ENCODE measurements at places on chromosomes 16 and 17.

- no peak for DNase-seq
Observed at GRCh38 chr16:52561910-52562741, 15.2 kb upstream of the TOX3 start.

GRCh38 chr17:64420143-64420670 lies 28.7 kb upstream of the MILR1 start:
- peak; percentile 83 for DNase-seq

GRCh38 chr17:19002805-19003542 lies 1.6 kb downstream of the FAM83G start:
- peak; percentile 55 for DNase-seq

- no peak for DNase-seq
Observed at GRCh38 chr16:13839577-13839976, 80.4 kb upstream of the ERCC4 start.

DNA sequence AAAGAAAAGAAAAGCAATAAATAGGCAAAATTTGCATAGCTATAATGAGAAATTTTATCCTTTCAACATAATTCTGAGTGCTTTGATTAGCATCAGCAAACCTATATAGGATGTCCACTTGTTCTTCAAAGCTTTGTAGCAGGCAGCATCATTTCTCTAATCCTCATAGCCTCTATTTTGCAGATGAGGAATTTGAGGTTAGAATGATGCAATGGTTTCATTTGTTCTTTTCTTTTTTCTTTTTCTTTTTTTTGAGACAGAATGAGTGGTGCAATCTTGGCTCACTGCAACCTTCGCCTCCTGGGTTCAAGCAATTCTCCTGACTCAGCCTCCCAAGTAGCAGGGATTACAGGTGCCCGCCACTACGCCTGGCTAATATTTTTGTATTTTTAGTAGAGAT lies 594.4 kb downstream of the TOX3 start:
- no peak for DNase-seq

DNA sequence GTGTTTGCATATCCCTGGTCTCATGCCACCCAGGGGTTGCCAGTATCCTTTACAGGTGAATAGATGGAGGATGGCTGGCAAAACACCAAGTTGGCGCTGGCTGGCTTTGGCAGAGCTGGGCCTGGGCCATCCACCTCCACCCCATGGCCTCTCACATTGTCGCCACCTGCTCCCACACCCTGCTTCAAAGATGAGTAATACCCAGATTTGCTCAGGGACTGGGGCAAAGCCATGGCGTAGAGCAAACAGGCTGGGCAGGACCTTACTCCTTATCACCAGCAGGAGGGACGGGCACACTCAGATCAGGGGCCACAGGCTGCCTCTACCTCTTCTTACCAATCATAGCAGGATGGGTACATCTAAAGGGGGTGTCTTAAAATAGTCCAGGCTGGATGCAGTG lies 24.3 kb downstream of the PLA2G10 start:
- no peak for DNase-seq

DNA sequence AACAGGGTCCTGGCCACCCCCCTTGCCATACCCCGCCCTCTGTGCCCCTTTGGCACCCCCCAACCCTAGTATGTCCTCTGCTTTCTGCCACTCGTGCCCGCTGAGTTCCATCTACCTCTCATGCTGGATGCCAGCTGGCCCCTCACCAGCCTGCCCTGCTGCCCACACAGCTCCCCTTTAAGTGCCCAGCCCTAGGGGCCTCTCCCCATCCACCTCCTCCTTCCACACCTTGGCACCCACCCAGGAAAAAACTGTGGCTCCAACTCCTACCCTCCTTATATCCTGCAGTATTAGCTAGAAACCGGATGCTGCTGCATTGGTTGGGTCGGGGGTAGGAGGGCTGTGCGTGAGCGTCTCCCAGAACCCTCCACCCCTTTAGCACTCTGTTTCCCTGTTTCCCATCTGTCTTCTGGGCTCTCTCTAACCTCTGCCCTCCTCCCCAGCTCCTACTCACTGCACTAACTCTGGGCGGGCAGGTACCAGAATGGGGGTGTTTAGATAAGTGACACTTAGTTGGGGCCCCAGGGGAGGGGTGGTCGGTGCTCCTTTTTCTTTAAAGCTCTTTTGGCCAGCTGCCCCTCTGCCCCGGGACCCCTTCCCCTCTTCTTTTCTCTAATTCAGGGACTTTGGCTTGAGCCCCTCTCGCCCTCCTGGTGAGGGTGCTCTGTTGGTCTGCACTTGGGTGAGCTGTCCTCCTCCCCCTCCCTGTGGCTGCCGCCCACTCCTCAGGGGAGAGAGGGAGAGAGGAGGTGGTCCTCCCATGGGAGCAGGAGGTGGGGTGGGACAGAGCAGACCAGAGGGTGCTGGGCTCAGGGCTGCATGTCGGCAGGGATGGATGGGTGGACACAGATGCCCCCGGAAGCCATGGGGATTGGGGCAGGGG lies 9.9 kb downstream of the NR1D1 start:
- no peak for DNase-seq

DNA sequence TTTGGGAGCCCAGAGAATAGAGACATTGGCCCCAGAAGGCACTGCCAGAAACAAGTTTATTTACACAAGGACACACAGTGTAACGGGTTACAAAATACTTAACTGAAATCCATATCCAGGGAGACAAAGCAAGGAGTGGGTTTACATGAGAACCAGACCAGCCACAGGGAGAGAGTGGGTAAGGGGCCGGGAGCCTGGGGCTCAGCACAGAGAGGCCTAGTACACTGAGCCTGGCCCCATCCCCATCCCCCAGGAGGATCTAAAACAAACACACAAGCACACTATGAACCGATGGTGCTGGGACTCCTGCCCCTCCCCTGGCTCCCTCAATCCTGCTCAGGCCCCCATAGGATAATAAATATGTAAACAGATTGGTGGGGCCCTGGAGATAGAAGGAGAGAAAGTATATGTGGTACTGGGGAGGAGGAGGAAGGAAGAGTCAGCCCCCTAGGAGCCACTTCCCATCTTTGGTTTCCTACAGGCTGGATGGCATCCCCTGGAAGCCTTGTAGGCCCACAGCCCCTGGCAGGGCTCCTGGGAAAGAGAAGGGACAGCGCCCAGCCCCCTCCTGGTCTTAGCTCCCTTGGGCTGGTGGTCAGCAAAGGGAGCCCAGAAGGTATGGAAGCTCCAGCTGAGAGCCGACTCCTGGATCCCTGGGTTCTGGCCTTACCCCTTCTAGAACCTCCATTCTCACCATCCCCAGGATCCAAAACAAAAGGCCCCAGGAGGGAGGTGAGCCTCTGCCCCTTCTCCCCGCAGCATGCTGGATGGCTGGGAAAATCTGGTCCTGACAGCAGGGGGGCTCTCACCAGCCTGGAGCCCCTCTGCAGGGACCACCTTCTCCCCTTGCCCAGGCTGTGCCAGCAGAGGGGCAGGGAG lies 6.4 kb downstream of the G6PC3 start:
- DNase-seq: no peak

DNA sequence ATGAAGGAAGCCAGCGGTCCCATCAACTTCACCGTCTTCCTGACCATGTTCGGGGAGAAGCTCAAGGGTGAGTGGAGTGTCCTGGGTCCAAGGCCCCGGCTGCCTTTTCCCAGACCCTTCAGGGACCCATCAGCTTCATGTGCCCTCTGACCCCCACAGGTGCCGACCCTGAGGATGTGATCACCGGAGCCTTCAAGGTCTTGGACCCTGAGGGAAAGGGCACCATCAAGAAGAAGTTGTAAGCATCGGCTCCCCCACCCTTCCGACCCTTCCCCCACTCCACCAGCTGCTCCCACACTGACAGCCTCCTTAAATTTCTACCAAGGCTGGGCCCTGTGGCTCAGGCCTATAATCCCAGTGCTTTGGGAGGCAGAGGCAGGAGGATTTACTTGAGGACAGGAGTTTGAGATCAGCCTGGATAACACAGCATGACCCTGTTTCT lies 1.9 kb downstream of the MYL11 start:
- DNase-seq: no peak

DNA sequence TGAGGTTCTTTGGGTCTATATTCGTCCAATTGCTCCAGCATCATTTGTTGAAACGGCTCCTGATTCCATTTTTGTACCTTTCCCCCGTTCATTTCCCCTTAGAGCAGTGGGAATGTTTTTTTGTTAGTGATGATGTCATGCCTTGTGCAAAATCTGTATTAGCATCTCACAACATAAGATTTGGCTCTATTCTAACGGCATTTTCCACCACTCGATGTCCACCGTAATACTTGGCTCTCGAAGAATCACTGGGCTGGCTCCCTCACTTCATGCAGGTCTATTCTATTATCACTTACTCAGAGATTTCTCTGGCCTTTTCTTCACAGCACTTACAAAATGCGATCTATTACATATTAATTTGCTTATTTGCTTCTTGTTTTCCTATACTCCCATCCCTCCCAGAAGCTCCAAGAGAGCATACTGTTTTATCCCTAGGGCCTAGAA lies 571 bp upstream of the NME1 start:
- DNase-seq: peak; percentile 21

DNA sequence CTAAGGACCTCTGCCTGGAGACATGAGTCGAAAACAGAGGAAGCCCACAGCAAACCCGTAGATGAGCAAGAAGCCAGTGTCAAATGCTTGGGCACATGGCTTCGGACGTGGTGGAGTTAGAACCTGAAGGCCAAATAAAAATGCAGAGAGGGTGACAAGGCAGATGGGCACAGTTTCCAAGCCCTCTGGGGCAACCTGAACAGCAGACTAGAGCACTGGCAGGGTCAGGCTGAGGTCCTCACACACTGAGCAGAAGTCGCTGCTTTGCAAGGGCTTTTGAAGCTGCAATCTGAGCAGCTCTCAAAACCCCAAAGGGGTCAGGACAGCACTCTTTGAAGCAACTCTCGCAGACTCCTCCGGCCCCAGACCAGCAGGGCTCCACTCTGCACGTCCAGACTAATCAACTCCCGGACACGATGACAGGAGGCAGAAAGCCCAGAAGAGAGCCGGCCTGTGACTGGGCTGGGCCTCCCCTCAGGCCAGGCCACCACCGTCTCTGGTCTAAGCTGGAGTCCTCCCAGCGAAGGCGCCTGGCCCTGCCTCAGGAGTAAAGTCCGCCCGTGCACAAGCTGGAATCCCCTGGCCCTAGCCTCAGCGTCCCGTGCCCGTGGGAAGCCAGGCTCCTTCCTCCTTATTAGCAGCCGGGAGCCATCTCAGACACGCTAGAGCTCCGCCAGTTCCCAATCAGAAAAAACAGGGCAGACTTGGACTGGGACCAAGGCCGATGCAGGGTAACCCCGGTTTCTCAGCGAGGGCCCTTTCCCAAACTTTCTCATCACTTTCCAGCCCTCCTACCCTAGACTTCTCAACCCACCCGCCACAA lies 924 bp downstream of the SMARCD2 start:
- DNase-seq: peak; percentile 26

- no peak for DNase-seq
Observed at GRCh38 chr16:19744670-19745069, 26.6 kb downstream of the IQCK start.

- DNase-seq: no peak
Observed at GRCh38 chr16:71259086-71259485, 28.6 kb upstream of the HYDIN start.

DNA sequence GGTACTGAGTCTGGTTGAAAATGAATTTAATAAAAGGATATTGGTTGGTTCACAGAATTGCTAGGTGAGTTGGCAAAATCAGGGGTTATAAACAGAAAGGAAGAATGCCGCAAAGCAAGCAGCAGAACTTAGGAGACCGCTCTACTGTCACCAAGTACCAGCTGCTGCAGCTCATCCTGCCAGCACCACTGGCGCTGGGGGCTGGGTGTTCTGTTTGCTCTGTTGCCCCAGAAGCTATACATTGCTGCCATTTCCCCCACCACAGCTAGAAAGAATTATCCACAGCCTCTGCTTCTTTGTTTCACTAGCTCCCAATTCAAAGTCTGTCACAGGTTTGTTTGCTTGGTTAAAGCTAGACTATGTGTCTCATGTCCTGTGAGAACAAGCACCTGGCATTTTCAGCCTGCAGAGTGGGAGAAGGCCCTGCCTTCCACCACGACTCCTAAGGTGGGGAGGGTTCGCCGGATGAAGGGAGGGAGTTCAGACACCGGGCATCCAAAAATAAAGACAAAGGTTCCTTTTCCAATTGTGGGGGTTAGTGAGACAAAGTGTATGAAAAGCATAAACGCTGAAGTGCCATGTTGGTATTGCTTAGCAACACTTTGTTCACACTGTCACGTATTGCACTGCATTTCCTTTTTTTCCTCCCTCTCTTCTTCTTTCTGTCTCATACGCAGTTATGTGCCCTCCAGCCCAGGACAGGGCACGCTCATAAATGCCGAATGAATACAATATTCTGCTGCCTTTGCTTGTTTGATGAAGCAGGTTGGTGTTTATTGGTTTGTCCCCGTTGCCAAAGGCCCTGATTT lies 9.6 kb upstream of the CPD start:
- DNase-seq: no peak

DNA sequence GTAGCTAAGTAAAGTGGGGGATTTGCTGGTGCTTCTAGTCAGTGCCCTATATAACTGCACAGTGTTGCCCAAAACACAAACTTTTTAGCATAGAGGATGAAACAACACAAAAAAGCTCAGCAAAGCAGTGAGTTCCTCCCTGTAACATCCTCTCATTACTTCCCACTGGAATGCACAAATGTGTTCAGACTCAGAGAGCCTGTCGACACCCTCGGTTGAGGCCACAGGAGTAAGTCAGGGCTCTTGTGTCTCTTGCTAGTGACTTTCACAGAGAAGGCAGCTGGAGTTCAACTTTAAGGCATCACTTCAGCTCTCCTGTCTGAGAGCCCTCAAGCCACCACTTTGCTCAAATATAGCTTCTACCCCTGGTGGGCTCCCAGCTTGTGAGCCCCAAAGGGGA lies 107.2 kb upstream of the NETO2 start:
- peak; percentile 23 for DNase-seq

GRCh38 chr16:85515830-85516397 lies 97.2 kb upstream of the GSE1 start:
- DNase-seq: no peak

DNA sequence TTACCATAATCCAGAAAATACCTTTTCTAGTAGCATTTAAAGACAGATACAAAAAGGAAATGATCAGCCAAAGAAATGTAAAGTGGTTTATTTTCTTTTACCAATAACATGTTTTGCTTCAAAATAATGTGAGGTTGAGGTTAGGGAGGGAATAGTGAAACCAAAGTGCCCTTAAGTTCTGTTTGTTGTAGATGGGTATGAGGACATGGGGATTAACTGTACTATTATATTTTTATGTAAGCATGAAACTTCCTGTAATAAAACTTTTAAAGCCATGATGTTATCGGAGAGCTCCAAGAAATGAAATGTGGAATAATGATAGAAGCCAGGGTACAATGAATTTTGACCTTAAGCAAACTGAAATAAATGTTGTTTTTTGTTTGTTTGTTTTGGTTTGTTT lies 9.9 kb downstream of the C16orf46 start:
- DNase-seq: no peak

GRCh38 chr17:80870401-80870800 lies 121.2 kb upstream of the CHMP6 start:
- no peak for DNase-seq

- DNase-seq: peak; percentile 23
Observed at GRCh38 chr17:50534222-50534978, 1.9 kb downstream of the EPN3 start.

DNA sequence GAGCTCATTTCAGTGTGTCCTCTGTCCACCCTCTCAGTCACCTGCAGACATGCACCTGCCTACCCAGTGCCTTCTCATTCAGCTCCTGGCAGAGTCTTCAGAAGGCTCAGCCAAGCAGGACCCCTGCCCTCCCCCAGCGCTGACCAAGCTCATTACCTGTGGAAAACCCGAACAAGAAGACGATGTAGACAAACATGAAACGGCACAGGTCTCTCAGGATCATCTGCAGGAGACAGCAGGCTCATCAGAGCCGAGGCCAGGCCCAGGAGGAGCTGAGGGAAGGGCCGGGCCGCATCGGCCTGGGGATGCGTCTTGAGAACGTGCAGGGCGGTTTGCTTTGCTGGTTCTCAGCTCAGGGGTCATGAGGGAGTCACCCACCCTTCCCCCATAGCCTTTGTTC lies 19.4 kb upstream of the TRPV3 start:
- DNase-seq: no peak

All from fibroblast of upper back skin (primary cell).